ENCODE measurements at places on chromosomes 3 and 15. TPM values are rescaled to one million over a fixed set of nuclear protein-coding genes. Genes with fewer than 3 reads are reported as not detected.

GRCh38 chr15:62818691-62819090 lies 223.9 kb upstream of the TPM1 start:
- DNase-seq = no peak
- no peaks in the 10 kb centered on the region for H3K4me1 ChIP-seq
- H3K27ac ChIP-seq = no peak overlapping the region
- H3K4me3 ChIP-seq = no peak overlapping the region
- H3K27me3 ChIP-seq = no peaks in the 10 kb centered on the region

GRCh38 chr15:53716909-53717876 lies 42.3 kb downstream of the WDR72 start:
- no peaks in the 10 kb centered on the region for H3K4me1 ChIP-seq
- H3K27me3 ChIP-seq = no peaks in the 10 kb centered on the region
- H3K4me3 ChIP-seq = no peak overlapping the region
- DNase-seq = no peak
- no peaks in the 10 kb centered on the region for H3K36me3 ChIP-seq

DNA sequence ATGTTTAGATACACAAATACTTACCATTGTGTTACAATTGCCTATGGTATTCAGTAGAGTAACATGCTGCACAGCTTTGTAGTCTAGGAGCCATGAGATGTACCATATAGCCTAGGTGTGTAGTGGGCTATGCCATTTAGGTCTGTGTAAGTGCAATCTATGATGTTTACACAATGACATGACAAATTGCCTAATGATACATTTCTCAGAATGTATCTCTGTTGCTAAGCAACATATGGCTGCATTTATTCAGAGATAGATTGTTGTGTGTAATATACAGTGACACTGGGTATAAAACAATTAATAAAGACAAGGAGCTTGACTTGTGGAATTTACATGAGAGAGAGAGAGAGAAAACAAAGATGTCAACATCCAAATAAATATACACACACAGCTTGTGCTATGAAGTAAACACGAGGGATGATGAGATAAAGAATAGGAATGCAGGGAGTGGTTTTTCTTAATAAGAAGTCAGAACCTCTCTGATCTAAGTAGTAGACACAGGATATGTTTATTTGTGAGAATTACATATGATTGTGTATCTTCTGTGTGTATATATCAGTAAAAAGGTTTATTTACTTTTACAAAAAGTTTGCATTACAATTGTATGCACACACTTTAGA lies 110.0 kb downstream of the KCNAB1 start:
- H3K27ac ChIP-seq = no peak overlapping the region
- no peaks in the 10 kb centered on the region for H3K36me3 ChIP-seq
- H3K27me3 ChIP-seq = no peaks in the 10 kb centered on the region
- H3K4me1 ChIP-seq = no peaks in the 10 kb centered on the region
- H3K4me3 ChIP-seq = no peak overlapping the region
- DNase-seq = no peak

Gene GPR62
- not detected for total RNA-seq

DNA sequence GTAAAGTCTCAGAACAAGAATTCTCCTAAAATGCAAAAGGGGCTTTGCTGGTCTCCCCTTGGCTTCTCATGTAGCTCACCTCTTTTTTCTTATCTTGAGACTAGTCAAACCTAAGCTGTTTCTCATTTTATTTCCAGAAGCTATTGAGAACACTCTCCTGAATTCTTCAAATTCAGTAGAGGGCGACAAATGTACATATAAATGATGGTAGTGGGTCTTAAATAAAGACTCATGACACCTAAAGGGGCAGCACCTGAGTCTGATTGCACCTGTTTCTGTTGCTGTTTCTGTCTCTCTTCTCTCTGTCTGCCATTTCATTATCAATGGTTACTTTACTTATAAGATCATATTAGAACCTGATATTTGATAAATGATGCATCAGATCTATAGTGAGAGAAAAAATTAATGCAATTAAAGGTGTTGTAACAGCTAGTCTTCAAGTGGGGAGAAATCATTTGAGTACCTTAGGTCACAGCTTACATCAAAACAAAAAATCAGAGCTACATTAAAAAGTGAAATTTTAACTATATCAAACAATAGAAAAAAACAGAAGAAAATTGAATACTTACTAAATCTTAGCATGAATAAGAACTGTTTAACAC lies 7.0 kb downstream of the ADIPOQ start:
- H3K27me3 ChIP-seq = no peaks in the 10 kb centered on the region
- no peak overlapping the region for H3K27ac ChIP-seq
- no peaks in the 10 kb centered on the region for H3K4me1 ChIP-seq
- no peaks in the 10 kb centered on the region for H3K36me3 ChIP-seq
- no peak for DNase-seq

DNA sequence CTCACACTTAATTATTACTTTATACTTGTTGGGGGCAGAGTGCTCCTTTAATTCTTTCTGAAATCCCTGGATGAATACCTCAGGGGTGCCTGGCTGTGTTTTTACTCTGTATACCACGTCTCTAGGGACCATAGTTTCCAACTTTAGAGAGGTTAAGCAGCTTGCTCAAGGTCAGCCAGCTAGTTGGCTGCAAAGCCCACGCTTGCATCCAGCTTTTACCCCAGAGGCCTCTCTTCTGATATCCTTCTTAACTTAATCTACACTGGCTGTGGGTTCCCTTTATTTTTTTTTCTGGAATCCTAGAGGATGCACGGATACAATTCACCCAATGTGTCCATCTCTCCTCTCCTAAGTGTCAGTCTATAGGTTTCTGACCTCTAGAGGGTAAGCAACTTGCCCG lies 1.4 kb downstream of the PDZRN3 start:
- peak overlapping the region; percentile 85 for H3K27ac ChIP-seq
- H3K4me1 ChIP-seq = peaks cover 20% of the 10 kb centered on the region
- H3K27me3 ChIP-seq = no peaks in the 10 kb centered on the region
- no peaks in the 10 kb centered on the region for H3K36me3 ChIP-seq
- peak overlapping the region; percentile 98 for H3K4me3 ChIP-seq

DNA sequence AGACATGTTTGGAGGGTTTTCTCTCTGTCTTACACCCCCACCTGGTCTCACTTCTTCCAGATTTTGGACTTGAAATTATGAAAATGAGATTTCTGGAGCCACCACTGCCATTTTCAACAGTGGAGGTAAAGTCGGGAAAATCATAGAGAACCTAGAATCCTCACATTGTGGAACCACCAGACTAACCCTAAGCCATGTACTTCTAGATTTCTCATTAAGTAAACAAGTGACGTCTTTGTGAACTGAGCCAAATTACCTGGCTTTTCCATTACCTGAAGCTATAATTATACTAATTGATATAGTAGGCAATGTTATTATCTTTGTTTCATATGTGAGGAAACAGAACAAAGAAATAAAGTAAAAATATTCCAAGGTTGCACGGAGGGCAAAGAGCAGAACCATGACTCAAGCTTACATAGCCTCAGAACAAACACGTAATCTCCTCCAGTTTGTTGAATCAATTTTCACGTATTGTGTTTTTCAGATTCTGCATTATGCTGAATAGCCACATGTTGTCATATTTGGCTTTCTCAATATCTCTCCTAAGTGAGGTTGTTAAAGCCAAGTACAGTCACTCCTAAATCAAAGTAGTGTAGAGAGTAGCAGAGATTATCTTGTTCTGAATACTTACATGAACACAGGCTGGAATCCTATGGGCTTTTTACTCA lies 101.3 kb upstream of the CMC1 start:
- no peaks in the 10 kb centered on the region for H3K4me1 ChIP-seq
- H3K27me3 ChIP-seq = no peaks in the 10 kb centered on the region
- no peak for DNase-seq
- no peaks in the 10 kb centered on the region for H3K36me3 ChIP-seq
- H3K27ac ChIP-seq = no peak overlapping the region
- no peak overlapping the region for H3K4me3 ChIP-seq

DNA sequence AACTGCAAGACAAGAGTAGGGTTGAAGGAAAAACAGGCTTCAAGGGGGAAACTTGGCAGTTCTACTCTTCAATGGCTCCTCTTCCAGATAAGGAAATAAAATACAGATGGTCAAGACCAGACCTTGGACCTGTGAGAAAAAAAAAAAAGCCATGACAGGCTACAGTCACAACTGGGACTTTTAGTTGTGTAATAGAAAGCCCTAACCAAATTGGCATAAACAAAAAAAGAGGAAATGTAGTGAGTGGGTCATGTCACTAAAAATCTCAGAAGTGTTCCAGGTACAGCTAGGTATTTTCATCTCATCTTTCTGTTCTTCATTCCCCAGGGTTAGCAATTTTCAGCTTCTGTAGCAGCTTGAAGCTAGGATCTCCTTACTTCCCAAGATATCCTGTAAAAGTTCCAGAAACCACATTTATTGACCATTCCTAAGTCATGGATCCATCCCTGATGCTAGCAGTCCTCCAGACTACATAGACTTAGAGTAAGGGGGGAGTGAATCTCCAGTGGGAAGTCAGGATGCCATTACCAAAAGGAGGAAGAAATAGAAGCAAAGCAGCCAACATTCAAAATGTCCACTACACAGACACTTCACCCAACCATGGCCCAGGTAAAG lies 61.0 kb upstream of the CSTA start:
- H3K4me3 ChIP-seq = no peak overlapping the region
- no peaks in the 10 kb centered on the region for H3K4me1 ChIP-seq
- no peaks in the 10 kb centered on the region for H3K27me3 ChIP-seq
- no peaks in the 10 kb centered on the region for H3K36me3 ChIP-seq
- no peak overlapping the region for H3K27ac ChIP-seq

Gene CHRM5
- not detected for total RNA-seq

Gene PDZRN3
- 75.9 TPM for total RNA-seq

DNA sequence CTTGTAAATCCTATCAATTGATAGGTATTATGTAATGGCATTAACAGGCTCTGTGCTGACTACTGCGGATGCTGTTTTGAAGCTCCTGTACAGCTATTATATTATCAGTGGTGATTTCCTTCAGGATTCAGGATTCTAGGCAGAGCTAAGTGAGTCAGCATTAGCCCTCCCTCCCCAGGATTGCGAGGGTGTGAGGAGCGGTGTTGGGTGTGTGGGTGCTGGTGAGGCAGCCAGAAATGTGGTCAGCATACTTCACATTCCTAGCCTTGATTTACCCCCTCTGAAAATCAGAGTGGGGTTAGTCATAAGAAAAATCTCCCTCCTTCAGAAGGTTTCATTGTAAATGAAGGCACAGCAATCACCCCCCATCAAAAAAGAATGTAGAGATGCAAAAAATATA lies 72.5 kb downstream of the SNTN start:
- no peaks in the 10 kb centered on the region for H3K36me3 ChIP-seq
- no peaks in the 10 kb centered on the region for H3K4me1 ChIP-seq
- H3K4me3 ChIP-seq = no peak overlapping the region
- no peak overlapping the region for H3K27ac ChIP-seq
- H3K27me3 ChIP-seq = no peaks in the 10 kb centered on the region
- DNase-seq = no peak

DNA sequence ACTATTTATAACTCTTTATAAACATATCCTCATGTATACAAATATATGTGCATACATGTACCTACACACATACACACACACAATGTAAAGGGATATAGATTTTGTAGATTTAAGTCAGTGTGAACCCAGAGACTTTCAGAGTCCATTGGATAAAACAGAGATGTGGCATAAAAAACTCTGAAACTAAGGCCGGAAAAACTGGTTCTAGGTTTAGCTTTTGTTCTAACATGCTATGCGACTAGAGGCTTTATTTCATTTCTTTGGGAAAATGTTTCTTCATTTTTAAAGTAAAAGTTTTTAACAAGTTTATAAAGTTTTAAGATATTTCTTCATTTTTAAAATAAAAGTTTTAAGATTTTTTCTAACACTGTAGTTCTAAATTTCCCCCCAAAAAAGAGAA lies 36.7 kb downstream of the ZPLD1 start:
- no peaks in the 10 kb centered on the region for H3K27me3 ChIP-seq
- no peak for DNase-seq
- no peak overlapping the region for H3K4me3 ChIP-seq
- H3K27ac ChIP-seq = no peak overlapping the region
- no peaks in the 10 kb centered on the region for H3K4me1 ChIP-seq
- H3K36me3 ChIP-seq = no peaks in the 10 kb centered on the region

DNA sequence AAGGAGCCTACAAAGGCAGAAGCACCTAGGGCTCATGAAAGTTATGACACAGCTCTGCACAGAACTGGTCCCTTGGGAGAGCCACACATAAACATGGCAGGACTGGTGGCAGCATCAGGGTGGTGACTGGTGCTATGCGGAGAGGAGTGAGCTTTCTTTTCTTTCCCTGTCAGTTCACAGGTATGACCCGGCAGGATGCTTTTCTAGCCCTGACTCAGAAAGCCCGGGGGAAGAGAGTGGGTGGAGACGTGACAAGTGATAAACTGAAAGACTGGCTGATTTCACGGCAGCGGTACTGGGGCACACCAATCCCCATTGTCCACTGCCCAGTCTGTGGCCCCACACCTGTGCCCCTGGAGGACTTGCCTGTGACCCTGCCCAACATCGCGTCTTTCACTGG lies 103.0 kb downstream of the LARS2 start:
- no peaks in the 10 kb centered on the region for H3K27me3 ChIP-seq
- no peak overlapping the region for H3K4me3 ChIP-seq
- H3K27ac ChIP-seq = no peak overlapping the region
- no peaks in the 10 kb centered on the region for H3K4me1 ChIP-seq

GRCh38 chr3:150757364-150757763 lies 5.6 kb downstream of the SIAH2 start:
- H3K36me3 ChIP-seq = no peaks in the 10 kb centered on the region
- no peak for DNase-seq
- no peaks in the 10 kb centered on the region for H3K27me3 ChIP-seq
- H3K4me3 ChIP-seq = peak overlapping the region; percentile 12

Gene FBXW12
- total RNA-seq = not detected

DNA sequence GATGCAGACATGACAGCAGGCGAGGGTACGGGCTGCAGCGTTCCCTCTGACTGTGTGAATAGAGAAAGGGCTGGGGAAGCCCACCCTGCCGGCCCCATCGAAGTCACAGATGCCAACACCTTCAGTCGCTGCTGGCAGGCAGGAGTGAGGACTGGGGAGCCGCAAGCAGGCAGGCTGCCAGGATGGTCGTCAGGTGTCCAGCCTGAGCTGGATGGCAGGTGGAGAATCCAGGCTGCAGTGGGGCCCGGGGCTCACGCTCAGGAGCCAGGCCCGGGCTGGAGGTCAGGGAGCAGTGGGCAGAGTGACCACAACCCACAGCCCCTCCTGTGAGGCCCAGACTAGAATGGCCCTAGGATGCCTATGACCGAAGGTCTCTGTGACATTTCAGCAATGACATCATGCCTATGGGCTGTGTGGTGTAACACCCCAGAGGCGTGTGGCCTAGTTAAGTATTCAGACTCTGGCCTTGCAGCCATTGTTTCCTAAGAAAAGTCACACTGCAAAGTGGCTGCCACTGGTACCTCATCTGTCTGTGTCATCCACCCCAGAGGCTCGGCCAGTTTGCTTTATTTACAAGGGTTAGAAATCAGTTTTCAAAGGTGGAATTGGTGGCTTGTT lies 15.7 kb downstream of the PRR23E start:
- H3K36me3 ChIP-seq = no peaks in the 10 kb centered on the region
- no peaks in the 10 kb centered on the region for H3K4me1 ChIP-seq
- H3K27ac ChIP-seq = no peak overlapping the region
- no peaks in the 10 kb centered on the region for H3K27me3 ChIP-seq
- H3K4me3 ChIP-seq = no peak overlapping the region

- no peaks in the 10 kb centered on the region for H3K4me1 ChIP-seq
- H3K27me3 ChIP-seq = no peaks in the 10 kb centered on the region
- no peak for DNase-seq
- no peak overlapping the region for H3K4me3 ChIP-seq
Observed at GRCh38 chr3:84987706-84988504, 29.1 kb downstream of the CADM2 start.

- no peaks in the 10 kb centered on the region for H3K36me3 ChIP-seq
- H3K27ac ChIP-seq = no peak overlapping the region
- no peak overlapping the region for H3K4me3 ChIP-seq
- no peaks in the 10 kb centered on the region for H3K27me3 ChIP-seq
Observed at GRCh38 chr15:83185561-83185960, 22.1 kb downstream of the HDGFL3 start.

Gene SLC12A1
- not detected for total RNA-seq

Measured in vagina (tissue), 2 donors.